Activated CD4-positive, alpha-beta T cell treated with anti-CD3 and anti-CD28 coated beads for 24 hours (primary cell): ENCODE measurements at places on chromosomes 5 and 9.

GRCh38 chr9:120257483-120257882 lies 322.5 kb downstream of the CDK5RAP2 start:
- no peak for DNase-seq

GRCh38 chr5:179242676-179243075 lies 102.6 kb downstream of the ADAMTS2 start:
- DNase-seq = no peak

DNA sequence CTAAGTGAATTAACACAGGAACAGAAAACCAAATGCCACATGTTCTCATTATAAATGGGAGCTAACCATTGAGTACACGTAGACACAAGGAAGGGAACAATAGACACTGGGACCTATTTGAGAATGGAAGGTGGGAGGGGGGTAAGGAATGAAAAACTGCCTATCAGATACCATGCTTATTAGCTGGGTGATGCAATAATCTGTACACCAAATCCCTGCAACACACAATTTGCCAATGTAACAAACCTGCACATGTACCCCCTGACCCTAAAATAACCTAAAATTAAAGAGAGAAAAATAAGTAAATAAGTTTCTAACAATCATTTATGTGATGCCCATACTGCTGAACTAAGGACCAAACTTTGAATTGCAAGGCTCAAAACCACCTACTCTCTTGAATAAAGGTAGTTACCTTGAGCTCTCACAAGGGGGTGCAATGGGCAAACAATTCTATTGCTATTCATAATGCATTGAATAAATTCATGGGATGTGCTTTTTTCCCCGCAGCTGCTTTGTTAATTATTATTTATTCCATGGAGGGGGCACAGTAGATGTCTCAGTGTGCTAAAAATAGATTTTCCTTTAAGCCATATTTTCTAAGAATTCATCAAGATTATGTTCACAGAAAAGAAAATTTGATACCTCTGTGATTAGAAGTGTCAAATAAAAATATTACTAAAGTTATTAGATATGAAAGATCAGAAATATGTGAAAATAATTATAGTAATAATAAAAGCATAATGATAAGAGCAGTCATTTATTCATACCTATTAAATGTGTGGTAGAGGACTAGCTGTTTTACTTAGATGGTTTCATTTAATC lies 76.2 kb upstream of the PTPN3 start:
- DNase-seq = no peak

DNA sequence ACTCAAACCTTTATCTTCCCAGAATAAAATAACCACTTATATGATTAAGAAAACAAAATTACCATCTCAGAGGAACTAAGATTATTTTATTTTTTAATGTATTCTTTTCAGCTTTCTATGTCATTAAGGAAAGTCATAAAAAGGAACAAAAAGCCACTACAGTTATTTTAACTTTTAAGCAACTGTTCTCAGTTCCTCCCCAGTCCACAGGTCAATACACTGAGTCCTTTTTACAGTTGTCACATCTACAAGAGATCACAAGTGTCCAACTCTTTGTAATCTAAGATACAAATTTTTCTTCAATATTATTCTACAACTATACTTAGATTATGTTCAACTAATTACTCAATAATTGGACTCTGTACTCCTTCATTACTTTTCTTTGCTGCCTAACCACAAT lies 782.8 kb upstream of the ACO1 start:
- DNase-seq = no peak

- DNase-seq = no peak
Observed at GRCh38 chr5:61974680-61975079, 331.3 kb upstream of the KIF2A start.

GRCh38 chr5:124747791-124748686 lies 1.6 kb upstream of the ZNF608 start:
- DNase-seq = no peak

- DNase-seq = no peak
Observed at GRCh38 chr9:27460226-27461023, 63.7 kb upstream of the IFNK start.

DNA sequence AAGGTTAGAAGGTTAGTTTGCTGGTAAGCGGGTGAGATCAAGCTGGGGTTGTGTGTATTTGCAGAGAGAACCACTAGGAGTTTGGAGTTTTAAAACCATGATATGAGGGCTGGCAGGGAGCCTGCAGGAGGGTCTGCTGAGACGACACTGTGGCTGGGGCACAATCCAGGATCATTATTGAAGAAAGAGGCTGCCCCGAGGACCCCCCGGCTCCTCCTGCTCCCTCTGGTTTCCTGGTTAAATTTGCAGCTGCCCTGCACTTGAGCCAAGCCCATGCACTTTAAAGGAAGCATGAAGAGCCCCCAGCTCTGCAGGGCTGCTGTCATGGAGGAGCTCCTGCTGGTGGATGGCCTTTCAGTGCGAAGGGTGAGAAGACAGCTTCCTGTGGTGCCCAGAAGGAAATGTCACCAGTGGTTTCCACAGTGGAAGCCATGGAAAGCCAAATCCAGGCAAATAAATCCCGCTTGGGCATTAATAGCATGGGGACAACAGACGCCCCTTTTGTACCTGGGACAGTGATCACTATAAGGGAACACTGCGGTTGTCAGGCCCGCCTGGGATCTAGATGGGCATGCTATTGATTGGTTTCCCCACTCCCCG lies 140.7 kb downstream of the NSG2 start:
- no peak for DNase-seq

DNA sequence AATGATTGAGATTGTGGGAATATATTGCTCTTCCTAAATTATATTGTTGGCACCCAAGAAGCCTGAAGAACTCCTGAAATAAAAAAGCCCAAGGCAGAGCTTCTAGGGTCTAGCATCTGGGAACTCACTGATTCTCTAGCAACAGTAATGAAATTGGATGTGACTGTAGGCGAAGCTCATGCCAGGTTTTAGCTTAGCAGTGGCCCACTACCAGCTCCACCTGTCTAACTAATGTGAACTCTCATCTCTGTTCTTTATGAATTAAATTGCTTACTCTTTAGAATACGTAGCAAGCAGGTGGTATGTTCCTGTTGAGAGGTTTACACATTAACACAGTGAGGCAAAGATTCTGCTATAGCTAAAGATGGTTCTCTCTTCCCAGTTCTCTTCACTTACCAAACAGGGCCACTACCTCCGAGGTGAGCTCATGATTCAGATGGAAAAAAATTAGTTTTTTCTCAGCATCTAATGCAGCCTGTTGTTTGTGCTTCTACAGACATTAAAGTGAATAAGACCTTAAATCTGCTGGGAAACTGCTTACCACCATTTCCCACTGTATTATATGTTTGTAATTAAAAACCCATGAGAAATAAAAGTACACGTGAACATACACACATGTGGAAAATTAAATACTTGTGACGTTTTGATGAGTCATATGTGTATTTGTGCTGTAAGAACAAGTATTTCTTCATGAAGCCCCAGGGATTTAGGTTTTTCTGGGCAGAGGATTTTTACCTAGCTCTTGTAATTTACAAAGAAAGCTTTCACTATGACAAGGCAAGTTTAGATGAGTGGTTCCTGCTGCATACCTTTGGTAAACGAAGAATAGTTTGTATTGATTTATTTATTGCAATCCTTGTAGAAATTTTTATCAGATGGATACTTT lies 360.1 kb downstream of the KDM4C start:
- DNase-seq = no peak

DNA sequence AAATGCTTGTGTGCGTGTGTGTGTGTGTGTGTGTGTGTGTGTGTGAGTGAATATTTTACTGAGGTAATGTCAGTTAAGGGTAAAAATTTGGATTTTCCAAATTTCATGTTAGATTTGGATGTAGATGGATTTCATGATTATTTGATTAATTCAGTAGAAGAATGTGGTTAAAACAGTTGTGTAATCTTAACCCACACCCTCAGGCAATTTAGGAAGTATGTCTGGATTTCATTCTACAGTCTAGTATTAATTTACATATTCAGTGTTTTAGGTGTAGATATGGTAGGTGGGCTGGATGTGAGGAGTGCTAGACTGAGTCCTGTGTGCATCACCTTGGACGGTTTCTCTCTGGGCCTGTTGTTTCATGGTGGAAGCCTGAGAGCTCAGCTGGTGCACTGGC lies 99.1 kb upstream of the CKMT2 start:
- no peak for DNase-seq

DNA sequence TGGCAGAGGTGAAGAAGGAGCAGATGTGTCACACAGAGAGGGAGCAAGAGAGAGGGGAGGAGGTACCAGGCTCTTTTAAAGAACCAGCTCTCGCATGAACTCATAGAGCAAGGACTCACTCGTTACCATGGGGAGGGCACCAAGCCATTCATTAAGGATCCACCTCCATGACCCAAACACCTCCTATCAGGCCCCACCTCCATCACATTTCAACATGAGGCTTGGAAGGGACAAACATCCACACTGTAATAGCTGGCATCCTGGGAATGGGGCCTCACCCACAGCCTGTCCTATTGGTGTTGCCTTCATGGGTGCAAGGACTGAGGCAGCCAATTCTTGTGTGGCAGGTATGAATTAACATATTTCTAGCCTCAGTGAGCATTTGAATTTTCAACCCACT lies 11.6 kb upstream of the TNFAIP8 start:
- DNase-seq = no peak

DNA sequence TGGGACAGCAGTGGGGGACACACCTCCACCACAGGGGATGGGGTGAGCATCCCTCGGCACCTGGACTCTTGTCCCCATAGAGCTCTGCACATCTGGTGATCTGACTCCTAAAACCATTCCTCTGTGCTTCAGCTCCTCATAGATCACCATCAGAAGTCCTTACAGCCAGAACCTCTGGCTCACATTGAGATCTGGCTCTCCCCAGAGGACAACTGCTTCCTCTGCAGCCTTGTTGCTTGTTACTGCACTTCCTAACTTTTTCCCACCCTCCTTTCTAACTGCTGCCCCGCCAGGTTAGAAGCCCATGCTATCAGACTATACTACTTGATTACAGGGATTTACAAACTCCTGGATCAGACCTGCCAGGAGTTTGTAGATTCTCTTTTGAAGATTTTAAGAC lies 64.5 kb downstream of the ARSB start:
- DNase-seq = no peak

DNA sequence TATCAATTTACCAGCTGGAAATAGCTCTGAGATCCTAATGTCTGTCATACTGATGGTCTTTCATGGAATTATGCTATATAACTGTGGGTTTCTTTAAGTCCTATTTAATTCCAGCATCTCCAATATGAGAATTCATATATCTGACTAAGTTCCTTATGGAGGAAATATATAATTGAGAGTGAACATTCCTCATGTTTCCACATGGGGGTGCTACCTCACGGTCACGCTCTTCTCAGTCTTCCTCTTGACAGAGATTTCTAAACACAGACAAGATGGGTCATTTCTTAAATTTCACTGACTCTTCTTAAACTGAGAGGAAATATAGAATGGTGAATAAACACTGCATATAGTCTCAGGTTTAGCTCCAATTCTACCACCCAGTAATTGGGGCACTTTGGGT lies 212.1 kb downstream of the SLF1 start:
- DNase-seq = no peak

- DNase-seq = no peak
Observed at GRCh38 chr9:29806937-29807618, 2233.8 kb upstream of the C9orf72 start.

DNA sequence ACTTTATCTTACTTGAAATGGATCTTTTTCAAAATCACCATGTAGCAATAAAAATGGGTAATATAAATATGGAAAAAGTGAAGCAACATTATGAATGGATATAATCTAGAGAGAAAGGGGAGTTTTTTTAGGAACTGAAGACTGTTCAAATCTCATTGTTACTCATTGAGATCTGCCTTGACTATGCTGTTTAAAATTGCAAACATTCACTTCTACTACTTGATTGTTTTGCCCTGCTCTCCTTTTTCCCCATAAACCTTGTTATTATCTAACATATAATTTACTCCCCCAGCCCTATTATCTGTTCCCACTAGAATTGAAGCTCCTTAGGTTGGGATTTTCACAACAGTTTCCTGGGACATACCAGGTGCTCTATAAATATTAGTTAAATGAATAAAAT lies 22.0 kb downstream of the PAM start:
- DNase-seq = no peak

DNA sequence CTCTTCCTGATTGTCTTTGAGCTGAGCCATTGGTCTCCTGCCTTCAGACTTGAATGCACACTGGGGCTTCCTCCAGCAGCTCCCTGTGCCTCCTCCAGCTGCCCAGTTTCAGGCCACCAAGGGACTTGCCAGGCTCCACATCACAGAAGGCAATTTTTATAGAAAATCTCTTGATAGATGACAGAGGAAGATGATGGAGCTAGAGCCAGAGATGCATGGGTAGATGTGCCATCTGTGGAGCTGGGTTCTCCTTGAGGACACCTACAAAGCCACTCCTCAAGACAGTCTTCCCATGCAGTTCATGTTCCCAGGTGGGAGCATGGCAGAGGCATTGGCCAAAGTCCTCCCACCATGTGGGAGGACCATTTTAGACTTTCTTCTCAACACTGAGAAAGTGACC lies 239.6 kb upstream of the IRX1 start:
- DNase-seq = no peak

DNA sequence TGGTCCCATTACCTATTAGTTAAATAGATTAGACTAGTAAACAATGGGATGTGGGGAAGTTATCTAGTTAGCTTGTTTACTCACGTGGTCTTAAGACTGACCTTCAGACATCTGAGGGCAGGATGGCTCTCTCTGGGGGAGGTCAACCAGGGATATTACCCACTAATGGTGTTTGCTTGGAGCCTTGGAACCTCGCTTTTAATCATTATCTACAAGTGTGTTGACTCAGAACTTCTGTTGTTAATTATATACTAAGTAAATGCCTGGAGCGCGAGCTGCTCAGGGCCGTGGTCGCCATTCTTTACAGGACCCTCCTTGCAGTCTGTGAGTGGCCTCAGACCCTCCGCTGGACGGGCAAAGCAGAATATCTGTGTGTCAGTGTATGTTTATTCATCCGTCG lies 48.5 kb upstream of the ZNF354A start:
- no peak for DNase-seq

DNA sequence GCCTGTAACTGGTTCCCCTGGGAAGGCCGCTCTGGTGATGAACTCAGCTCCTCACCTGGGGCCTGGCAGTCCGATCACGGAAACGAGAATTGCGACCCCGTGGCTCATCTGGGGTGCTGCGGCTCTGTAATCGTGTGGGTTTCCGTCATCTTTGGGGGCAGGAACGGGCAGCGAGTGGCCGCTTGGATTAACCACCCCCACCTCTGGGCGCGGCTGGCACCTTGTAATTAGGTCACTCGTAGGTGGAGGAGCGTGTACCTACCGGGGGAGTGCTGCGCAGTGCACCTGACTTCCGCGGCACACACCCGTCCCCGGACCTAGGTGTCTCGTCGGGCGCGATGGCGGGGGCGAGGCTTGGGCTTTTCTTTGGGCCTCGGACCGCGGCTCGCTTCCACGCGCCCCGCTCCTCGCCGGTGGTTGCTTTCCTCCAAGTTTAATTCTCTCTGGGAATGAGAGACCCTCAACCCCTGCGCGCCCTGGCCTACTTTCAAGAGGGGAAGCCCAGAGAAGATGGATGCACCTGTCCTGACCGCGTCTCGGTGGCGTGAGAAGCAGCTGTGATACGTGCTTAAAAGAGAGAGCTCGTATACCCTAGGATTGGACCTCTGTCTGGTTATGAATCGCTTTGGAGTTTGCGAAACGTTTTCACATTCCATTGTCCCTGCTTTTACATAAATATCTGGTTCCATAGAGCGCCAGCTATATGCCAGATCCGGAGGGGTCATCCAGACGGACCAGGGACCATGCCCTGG lies 744 bp upstream of the PPP2CA start:
- no peak for DNase-seq
